ENCODE measurements at places on chromosomes 5 and 9.

GRCh38 chr5:98593418-98593817 lies 180.0 kb upstream of the RGMB start:
- DNase-seq: no peak

DNA sequence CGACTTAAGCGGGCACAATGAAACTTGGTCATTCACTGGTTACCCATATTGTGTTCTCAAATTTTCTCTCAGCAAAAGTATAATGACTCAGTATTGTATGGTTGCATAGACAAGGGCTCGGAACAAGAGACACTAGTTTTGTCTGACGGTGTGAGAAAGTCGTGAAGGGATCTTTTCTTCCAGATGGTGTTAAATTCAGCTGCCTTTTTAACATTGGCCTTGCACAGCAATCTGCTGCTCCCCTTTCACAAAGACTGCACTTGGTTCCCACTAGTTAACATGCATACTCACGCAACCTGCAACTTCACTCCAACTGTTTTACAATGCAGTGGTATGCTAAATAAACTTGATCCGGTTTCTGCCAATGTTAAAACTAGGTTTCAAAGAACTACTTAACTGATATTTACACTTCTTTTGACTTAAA lies 219.2 kb downstream of the MEF2C start:
- DNase-seq: no peak

GRCh38 chr5:174532455-174533453 lies 191.6 kb upstream of the MSX2 start:
- DNase-seq: peak; percentile 58

DNA sequence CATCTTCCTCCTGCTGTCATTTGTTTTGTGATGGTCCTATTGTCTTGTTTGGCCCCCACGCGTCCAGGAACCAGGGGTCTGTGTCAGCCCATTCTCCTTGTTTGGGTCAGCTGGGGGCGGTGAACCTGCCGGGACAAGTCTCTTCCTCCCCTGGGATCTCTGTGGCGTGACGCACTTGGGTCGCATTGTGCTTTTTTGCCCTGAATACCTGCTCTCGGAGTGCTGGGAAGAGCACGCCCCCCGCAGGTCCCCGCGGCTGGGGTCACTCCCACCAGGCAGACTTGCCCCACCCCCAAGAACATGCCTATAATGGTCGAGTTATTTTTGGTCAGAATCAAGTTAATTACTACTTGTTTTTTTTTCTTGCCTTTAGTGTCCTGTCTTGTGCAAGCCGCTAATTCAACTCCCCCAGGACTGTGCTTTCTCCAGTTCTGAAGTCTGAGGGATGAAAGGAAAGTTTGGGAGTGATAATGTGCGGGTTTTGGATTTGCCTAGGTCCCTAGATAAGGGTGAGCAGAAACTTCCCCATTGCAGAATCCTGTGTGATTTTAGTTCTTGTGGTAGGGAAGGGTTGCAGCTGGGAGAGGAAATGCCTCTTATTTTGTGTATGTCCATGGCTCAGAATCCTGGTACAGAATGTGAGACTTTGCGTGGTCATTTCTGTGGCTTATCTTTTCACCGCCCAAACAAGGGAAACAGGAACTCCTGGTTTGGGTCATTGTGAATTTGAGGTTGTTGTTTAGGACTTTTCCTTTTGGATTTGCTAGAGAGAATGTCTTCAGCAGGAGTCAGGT lies 789 bp downstream of the ACER2 start:
- DNase-seq: peak; percentile 31

DNA sequence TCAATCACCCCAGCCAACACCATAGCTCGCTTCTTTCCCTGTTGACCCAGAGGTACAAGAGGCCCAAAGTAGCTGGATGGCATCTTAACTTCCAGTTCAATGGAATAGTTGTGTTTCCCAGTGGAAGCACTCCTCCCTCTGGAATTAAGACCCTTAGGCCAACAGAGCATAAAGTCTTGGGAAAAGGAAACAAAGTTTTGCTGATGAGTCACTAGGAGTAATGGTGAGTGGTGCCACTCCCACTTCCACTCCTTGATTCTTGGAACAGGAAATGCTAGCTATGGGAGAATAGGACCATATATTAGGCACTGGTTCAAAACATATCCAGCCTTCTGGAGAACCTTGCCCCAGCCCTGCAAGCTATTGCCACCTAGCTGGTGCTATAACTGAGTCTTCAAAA lies 44.7 kb upstream of the LMX1B start:
- DNase-seq: no peak

DNA sequence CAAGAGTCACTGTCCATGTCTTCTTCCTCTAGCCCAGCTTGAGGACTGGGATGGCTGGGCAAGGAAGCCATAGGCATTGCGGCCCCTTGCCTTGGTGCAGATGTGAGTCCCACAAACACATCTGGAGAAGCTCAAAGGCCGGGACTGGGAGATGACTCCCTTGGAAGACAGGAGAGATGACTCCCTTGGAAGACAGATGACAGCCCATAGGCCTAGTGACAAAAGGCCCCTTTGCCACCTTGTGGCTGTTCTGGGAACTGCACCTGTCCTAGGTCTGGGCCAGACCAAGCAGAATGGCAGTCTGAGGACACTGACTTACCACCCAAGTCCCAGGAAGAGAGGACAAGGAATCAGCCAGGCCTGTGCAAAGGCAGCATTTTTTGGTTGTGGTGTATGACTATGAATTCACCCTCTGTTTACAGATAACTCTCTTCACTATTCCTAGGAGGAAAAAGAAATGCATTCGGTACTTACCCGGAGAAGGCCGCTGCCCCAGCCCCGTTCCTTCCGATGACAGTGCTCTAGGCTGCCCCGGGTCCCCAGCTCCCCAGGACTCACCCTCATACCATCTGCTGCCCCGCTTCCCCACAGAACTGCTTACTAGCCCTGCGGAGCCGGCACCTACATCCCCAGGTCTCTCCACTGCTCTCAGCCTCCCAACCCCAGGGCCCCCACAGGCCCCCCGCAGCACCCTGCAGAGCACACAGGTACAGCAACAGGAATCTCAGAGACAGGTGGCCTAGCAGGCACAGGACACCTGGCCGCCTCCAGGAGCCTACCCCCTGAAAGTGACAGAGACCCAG lies 30.8 kb downstream of the SKP1 start:
- DNase-seq: peak; percentile 89

DNA sequence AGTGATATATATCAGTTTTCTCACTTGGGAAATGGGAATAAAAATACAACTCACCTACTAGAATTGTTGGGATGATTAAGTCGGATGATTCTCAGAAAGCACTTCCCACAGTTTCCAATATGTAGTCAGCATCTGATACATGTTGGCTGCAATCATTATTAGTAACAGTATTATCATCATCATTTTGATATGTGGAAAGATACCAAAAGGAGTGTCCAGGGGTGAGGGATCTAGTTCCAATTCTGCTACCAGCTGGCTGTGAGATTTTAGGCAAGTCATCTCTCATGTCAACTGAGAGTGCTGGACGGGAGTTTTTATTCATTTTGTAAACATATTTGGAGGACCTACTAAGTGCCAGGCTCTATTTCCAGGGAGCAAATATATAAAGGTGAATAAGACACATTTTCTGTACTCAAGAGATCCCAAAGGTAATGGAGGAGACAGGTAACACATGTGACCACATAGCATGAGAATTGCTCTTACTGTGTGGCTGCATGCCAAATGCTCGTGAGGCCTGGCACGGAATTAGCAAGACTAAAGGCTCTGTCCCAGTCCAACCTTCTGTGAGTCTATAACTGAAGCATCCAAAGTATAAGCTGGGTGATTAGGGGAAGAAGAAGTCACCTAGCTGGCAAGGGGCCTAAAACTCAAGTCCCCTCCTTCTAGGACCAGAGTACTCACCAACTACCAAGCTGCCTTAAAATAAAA lies 83.0 kb downstream of the GRIA1 start:
- no peak for DNase-seq

DNA sequence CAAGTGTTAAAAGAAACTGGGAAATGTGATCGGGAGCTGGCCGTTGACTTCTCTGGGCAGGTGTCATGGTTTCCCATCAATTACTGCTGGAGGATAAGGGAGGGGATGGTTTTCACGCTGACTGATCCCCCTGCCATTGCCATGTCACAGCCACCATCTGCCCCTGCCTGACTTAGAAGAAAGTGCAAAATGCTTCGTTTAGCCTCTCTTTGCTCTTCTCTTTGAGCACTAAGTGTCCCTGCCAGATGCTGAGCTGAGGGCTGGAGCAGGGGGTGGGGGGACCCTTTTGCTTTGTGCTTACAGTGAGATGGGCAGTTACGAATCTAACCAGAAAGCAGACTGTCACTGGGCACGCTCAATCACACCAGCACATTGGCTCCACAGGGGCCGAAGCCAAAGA lies 138.4 kb upstream of the ALDH1B1 start:
- no peak for DNase-seq

DNA sequence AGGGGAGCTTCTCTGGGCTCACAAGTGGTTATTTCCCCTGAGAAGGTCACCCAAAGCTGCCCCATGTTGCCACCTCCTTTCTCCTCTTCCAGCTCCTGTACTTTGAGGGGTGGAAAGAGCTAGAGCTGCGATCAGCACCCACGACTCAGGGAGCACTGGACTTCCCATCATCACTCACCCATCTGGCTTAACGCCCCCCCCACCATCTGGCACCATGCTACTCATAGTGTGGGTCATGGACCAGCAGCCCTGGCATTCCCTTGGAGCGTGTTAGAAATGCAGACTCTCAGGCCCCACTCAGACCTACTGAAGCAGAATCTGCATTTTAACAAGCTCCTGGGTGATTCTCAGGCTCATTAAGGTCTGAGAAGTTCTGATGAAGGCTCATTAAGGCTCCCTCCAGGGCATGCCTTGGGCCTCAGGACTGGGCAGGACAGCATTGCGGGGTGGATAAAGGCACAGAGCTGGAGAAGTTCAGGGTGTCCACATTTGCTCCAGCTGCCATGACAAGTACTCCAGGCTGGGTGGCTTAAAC lies 67.3 kb downstream of the GALNT12 start:
- no peak for DNase-seq

GRCh38 chr9:127209948-127210640 lies 54.5 kb upstream of the GARNL3 start:
- no peak for DNase-seq

DNA sequence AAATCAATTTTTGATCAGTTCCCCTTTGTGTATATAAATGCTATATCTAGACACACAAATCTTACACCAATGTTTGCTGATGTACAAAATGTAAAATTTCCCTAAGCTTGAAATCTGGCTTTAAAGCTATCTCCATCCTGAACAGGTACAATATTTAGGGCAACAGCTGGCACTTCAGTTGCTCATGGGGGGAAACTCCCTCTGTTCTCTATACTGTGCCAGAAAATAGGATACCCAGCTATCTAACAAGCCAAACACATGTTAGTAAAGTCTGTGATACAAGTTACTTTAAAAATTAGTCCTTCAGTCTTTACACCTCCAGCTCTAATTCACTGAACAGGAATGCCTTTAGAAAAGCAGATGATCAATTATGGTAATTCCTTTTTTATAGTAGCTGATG lies 191.8 kb downstream of the SLF1 start:
- DNase-seq: no peak

GRCh38 chr9:10946676-10947410 lies 334.0 kb upstream of the PTPRD start:
- no peak for DNase-seq

DNA sequence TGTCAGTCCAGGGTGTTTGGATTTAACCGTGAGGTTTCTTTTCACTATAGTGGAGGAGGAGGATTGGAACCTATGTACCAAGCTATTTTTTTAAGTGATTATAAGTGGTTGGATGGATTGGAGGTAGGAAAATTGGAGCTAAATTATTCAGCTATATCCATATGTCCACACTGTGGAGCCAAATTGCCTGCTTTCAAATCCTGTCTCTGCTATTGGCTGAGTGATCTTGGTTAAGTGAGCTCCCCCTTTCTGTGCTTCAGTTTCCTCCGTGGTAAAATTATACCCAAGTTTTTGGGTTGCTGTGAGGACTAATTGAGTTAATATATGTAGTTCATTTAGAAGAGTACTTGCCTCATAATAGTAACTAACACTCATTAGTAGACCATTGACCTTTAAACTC lies 2.5 kb downstream of the CENPP start:
- no peak for DNase-seq

- no peak for DNase-seq
These were observed 40.2 kb downstream of the SUB1 start for GRCh38 chr5:32625547-32625946.

DNA sequence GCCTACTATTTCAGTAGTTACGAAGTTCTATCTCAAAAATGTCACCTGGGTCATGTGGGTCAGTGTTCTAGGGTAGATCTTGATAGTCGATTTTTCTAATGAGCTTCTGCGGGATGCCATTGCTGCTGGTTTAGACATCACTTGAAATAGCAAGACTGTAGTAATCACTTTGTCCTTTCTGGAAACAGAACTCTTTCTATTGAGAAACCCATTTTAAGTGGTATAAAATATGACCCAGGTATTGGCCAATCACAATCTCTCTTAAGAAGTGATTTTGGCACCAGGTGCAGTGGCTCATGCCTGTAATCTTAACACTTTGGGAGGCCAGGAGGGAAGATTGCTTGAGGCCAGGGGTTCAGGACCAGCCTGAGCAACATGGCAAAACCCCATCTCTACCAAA lies 17.6 kb downstream of the ARRDC3 start:
- DNase-seq: no peak

Measured in activated CD4-positive, alpha-beta memory T cell treated with anti-CD3 and anti-CD28 coated beads for 36 hours (primary cell).